ENCODE measurements at places on chromosomes 3 and 15.

- DNase-seq: no peak
Measured at GRCh38 chr3:31252216-31253185, 280.2 kb upstream of the STT3B start.

DNA sequence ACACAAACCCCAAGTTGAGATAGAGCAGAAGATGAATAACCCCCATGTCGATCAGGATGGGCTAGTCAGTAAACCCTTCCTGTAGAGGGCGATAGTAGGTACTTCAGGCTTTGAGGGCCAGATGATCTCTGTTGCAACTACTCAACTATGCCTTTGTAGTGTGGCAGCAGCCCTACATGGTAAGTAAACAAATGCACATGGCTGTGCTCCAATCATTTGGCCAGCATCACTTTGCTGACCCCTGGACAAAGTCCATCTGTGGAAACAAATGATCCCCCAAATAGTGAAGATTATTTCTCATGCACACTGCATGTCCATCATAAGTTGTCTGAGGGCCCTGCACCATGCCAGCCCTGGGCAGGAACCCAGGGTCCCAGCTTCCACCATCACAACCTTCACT lies 402.2 kb upstream of the PROK2 start:
- DNase-seq: no peak

GRCh38 chr15:24734396-24734795 lies 58.8 kb downstream of the NPAP1 start:
- no peak for DNase-seq

DNA sequence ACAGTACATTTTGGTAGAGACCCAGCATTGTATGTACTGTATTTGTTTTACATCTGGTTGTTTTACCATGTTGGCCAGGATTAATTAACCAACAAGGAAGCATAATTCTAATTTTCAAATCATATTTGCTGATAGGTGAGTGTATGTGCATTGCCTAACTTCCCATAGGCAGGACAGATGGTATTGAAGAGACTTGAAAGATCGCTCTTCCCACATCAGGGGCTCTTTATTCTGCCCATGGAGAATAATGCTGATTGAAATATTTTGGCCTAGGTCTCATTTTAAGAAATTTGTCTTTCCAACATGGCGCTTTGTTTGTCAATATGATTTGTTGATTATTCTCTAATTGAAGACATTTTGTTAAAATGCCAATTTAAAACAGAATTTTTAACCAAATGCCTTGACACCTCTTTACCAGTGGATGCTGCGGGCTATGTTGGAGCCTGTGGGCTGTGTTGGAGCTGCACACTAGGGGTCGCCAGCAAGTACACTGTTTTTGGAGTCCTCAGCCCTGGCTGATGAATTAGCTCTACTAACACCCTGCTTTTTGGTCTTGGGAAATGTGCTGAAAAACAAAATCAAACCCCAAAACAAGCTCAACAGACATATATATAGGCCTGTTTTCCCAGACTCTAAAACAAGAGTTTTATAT lies 5.3 kb downstream of the P2RY12 start:
- DNase-seq: no peak

DNA sequence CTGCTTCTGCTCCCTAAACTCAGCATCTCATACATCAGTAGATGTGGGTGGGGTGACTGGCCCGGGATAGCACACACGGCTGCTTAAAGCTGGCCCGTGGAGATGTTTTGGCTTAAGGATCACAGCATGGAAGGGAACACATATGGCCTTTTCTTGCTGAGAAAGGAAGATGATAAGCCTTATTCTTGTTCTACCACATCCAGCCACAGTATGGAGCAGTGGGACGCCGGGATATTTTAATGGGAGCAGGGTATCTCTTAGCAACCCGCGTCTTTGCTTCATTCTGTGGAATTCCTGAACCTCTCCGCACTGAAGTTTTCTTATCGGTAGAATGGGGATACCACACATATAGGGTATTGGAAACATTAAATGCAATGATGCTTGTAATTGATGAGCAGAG lies 94.1 kb upstream of the PROK2 start:
- DNase-seq: no peak

GRCh38 chr3:55097441-55097840 lies 169.6 kb upstream of the LRTM1 start:
- DNase-seq: no peak

- DNase-seq: no peak
Measured at GRCh38 chr3:197003461-197004385, 25.9 kb downstream of the MELTF start.

- DNase-seq: no peak
Measured at GRCh38 chr3:47265725-47266428, 16.7 kb downstream of the KIF9 start.

DNA sequence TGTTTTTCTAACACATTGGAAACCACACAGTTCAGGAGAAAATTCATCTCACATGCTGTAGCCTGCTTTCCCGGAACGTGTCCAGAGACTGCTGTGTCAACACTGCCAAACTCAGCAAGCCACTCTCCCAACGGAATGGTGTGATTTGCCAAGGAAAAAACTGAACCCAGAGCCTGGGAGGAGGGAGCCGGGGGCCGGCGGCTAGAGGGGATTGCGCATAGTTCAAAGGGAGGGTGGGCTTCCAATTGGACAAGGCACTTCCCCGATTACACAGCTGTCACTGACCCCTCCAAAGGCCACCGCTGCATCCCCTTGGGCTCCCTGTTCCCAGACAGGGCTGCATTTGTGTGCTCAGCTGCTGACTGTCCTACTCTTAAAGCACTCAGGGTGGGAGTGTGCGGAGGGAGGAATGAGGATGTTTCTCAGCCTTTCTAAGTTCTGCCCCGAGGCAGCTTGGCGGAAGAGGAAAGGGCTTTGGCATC lies 256.2 kb downstream of the ZNF621 start:
- DNase-seq: no peak

- DNase-seq: no peak
Measured at GRCh38 chr3:189534531-189534930, 96.7 kb upstream of the TP63 start.

DNA sequence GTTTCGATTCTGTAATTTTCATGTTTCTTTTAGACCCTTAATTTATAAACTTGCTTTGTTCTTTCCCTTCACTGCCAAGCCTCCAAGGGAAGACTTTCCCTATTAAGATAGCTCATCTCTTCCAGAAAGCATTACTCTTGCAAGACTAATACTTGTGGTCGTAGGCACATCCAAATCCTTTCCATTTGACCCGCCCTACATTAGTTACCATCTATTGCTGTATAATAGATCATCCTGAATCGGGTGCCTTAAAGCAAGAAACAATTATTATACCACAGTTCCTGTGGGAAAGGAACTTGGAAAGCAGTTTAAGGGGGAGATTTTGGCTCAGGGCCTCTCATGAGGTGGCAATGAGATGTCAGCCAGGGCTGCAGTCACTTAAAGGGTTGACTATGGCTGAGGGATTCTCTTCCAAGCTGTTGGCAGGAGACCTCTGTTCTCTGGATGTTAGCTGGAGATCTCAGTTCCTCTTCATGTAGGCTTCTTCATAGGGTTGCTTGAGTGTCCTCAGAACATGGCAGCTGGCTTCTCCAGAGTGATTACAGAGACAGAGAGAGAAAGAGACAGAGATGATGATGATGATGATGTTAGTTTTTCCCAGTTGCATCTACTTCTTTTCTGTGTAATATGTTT lies 570.4 kb upstream of the TGFBR2 start:
- DNase-seq: no peak

DNA sequence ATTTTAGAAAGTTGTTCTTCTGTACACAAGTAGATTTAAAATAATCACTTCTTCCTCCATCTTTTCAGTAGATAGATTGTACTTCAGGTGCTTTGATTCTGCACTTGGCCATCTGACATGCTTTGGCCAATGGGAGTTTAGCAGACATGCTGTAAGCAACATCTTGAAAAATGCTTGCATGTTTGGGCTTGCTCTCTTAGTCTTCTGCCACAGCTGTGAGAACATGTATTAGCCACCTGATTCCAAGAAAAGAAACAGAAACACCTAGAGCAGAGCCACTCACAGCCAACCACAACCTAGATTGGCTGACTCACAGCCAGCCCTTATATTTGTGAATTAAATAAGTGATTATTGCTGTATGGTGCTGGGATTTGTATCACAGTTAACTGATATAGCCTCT lies 70.2 kb upstream of the GADL1 start:
- no peak for DNase-seq
